ENCODE measurements at places on chromosomes 7 and 10.

- no peak for DNase-seq
Observed at GRCh38 chr10:32253276-32253675, 93.7 kb downstream of the EPC1 start.

DNA sequence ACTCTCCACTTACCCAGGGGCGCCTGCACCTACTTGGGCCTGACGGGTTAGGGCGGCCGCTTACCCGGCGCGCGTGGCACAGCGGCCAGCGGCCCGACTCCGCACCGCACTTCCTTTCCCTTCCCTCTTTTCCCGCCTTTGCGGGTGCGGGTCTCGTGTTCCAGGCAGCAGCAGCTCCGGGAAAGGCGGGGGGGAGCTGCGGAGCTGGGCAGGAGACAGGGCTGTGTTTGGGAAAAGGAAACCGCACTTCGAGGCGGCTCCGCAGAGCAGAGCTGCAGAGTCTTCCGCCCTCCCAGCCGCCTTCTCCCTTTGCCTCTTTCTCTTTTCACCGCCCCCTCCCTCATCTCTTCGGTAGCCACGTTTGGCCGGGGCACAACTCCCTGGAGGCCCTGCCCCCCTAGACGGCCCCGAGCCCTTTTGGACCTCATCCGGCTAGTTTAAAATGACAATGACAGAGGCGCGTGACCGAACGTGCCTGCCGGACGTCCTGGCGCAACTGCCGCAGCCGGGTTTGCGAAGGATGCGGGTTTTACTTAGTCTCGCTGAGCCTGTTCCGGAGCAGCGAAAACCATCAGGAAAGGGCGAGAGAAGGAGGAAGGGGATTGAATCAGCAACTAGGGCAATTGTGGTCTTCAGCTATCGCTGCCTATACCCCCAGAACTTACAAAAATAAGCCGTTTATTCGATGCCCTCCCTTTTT is 7.9 kb upstream of the PAX2 start:
- DNase-seq, result no peak

DNA sequence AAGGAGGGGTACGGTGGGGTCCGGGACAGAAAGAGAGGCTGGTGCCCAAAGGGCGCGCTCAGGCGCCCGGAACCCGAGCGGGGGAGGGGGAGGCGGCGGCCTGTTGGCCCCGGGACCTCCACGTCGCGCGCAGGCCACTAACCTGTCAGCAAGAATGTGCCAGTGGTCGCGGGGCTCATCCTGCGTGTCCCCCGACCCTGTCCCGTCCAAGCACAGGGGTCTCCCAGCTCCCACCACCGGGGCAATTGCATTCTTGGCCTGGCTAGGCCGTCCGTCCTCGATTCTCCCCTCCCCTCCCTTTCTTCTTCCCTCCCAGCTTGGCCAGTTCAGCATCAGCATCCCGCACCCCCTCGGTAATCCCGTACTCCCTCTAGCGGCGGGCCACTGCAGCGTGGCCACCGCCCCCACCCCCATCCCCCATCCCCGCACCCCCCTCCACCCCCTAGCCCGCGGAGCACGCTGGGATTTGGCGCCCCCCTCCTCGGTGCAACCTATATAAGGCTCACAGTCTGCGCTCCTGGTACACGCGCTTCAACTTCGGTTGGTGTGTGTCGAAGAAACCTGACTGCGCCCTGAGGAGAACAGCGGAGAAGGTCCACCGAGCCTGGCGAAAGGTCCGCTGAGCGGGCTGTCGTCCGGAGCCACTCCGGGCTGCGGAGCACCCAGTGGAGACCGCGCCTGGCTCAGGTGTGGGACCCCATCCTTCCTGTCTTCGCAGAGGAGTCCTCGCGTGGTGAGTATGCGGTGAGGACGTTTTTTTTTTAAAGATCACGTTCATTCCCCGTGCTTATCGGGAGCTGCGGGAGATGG is at the start of gene SGCE:
Gene SGCE, minus strand, starts transcription at position 286 of the 810 bp plus-strand sequence. Its CDS starts 35 bp downstream, at position 251.
- peak; percentile 33 for DNase-seq

GRCh38 chr10:21514818-21515351 is 10.6 kb downstream of the SKIDA1 start:
- no peak for DNase-seq

- no peak for DNase-seq
Observed at GRCh38 chr7:124989911-124990310, 60.3 kb upstream of the POT1 start.

DNA sequence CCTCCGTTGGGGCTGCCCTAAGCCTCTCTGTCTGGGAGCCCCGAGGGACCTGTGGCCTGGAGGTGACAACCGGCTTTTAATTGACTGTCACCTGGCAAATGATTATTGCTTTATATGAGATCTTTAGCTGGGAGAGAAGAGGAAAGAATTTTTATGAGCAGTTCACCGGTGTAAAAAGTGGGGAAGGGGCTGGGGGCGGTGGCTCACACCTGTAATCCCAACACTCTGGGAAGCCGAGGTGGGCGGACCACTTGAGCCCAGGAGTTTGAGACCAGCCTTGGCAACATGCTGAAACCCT is 2.6 kb upstream of the COX19 start:
- no peak for DNase-seq

DNA sequence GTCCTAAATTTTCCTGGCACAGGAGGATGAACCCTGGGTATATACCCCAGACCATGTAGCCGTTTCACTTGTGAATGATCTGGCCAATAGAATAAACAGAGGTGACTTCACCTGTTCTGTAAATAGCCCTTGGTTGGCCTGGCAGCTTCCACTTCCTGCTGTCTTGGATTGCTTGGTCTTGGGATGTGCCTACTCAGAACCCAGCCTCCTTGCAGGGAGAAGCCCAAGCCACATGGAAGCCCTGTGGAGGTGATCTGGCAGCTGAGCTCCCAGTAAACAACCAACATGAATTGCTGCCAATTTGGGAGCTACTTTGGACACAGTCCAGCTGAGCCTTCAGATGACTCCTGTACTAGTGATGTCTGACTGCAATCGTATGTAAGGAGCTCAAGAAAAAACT is 4.8 kb upstream of the RAPGEF5 start:
- DNase-seq, result no peak

GRCh38 chr7:45027774-45028114 is 27.7 kb downstream of the CCM2 start:
- no peak for DNase-seq

GRCh38 chr7:158856883-158857668 is 718 bp downstream of the DYNC2I1 start:
- DNase-seq, result no peak

- no peak for DNase-seq
Observed at GRCh38 chr10:91514787-91515186, 104.6 kb downstream of the HECTD2 start.

DNA sequence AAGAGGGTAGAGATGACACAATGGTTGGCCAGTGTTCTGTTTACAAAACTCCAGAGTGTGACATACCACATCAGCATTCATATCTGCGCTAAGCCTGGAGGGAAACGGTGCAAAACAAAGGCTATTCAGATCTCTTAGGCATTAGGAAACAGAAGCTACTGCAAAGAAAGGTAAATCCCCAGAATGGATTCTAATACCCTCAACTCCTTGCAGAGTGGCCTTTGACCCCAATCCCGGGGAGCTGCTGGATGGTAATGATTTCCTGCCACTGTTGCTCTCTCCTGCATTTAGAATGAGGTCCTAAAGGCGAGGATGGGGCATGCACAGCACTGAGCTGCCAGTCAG is 65.2 kb downstream of the AOAH start:
- DNase-seq, result no peak

- no peak for DNase-seq
Observed at GRCh38 chr10:93916257-93917063, 22.7 kb downstream of the SLC35G1 start.

- DNase-seq, result no peak
Observed at GRCh38 chr10:11147722-11148121, 130.1 kb downstream of the CELF2 start.

DNA sequence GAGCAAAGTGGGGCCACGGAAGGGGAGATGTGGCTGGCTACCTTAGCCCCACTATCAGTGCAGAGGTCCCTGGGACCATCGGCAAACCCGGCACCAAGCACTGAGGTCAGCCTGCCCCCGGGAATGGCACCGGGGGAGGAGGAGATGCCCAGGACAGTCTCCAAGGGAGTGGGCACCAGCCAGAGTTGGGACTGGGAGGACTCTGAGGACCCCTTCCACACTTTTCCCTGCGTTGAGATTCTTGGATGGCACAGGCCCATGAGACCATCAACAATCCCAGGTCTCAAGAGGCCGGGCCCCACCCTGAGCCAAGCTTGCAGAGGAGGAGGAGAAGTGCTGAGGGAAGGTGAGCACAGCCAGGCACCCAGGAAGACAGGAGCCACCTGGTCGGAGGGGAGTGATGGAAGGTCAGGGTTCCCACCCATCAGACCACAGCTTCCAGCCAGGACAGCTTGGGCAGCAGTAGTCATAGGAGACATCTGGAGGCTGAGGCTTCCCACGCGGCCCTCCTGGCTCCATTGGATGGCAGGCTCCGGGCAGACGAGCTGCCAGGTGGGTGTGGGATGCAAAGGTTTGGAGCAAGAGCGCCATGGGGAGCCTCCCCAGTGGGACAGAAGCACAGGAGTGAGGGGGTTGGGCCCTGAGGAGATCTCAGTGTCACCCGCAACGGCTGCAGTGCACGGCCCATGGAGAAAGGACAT is 2.6 kb upstream of the OPN4 start:
- DNase-seq, result no peak

GRCh38 chr7:100840470-100841100 is 11.9 kb upstream of the SLC12A9 start:
- no peak for DNase-seq

DNA sequence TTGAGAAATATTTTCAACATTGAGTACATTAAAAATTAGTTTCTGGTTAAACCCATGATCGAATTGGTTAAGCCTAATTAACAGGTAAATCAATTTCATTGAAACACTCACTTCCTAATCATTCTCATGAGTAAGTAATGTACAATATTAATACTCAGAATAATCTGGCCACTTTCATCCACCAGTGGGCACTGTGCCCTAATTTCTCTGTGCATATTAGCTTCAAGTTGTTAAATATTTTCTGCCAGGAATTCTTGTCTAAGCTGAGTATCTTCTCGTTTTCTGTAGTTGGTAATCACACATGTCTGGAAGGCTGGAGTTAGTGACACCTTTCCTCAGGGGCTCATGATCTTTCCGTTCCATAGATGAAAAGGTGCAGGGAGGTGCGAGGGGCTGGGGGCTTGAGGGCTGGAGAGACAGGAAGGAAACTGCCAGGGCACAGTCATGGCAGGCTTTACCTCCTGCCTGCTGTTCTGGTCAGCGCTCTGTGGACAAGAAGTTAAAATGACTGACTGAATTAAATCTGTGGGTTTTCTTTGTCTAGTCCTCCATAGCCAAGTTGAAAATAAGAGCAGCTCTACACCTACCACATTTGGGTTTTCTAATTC is 71.9 kb downstream of the WIPF3 start:
- no peak for DNase-seq

DNA sequence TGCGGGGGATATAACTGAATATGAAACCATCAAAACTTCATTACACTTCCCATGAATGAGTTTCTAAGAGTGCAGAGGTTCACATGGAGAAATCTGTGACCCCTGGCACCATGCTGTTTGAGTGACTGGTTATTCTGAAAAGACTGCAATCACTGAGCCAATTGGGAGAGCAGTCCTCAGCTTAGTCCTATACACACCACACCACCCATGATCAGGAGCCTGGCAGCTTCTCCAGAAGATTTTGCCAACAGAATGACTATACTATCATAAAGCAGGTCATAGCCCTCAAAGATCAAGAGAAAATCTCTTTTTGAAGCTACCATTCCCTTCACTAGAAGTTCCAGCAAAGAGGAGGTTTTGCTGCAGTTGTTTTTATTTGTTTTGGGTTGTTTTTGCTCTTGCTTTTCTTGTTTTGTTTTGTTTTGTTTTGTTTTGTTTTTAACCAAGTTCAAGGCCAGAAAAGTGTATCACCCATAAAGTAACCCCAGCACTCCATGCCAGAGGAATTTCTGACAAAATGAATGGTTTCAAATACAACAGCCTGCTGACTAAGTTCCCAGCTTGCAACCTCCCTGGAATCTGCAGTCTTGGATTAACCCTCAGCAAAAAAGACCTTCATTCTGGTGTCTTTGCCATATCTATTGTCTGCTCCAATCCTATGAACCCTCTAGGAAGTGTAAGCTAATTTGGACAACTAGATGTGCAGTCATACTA is 19.7 kb upstream of the HGF start:
- no peak for DNase-seq

GRCh38 chr10:114623661-114624294 is 34.3 kb downstream of the ABLIM1 start:
- DNase-seq, result no peak

- no peak for DNase-seq
Observed at GRCh38 chr10:77784856-77785255, 141.7 kb downstream of the DLG5 start.

- no peak for DNase-seq
Observed at GRCh38 chr10:119680050-119680449, 28.9 kb downstream of the BAG3 start.

DNA sequence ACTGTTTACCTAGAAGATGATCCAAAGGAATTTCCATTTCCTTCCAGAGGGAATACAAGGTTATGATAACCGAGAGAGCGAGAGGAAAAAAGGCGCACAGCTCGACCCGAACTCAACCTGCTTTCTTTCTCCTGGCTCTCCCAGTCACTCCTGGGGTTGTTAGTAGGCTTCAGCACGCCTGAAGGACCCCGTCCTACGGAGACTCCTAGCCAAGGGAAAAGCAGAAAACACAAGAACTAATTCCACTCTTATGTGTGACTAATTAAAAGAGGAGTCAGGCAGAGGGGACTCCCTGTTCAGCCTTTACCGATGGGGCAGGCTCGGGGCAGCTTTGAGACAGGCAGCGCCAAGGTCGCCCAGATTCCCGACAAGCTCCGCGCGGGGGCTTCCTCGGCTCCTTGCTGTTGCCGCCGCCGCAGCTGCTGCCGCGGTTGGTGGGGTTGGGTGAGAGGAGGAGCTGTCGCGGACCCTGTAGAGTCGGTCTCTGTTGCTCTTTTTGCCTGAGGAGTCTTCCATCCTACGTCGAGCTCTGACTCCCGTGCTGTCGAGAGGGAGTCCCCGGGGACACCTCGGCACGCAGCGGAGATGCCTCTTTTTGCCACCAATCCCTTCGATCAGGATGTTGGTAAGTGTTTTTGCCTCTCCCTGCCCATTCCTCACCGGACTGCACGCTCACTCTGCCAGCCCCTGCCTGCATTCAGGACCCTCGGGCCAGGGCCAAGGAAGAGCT is at the start of gene STAM:
Gene STAM, plus strand, starts transcription at position 397 of the 730 bp plus-strand sequence. Its CDS starts 189 bp downstream, at position 586.
- peak; percentile 85 for DNase-seq

DNA sequence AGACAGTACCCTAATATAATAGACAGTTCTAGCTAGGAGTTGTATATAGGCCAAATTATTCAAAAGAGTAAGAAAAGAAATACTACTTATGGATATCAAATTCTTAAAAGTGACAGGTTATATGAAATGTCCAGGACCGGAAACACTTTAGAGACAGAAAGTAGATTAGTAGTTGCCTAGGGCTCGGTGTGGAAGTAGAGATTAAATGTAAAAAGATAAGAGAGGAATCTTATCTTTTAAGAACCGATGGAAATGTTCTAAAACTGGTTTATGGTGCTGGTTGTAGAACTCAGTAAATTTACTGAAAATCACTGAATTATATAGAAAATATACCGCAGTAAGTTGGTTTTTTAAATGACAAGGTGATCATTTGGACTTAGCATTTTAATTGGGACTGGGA is 147.5 kb upstream of the ASAH2 start:
- DNase-seq, result no peak

GRCh38 chr7:85508642-85509410 is 322.0 kb upstream of the SEMA3D start:
- no peak for DNase-seq

- no peak for DNase-seq
Observed at GRCh38 chr7:27921081-27921836, 181.3 kb downstream of the TAX1BP1 start.

Data from T-helper 2 cell (primary cell).